Activated T-cell treated with anti-CD3 and anti-CD28 coated beads, Interleukin-2, amount 50 U/mL, for 72 hours (primary cell): ENCODE measurements at places on chromosomes 2 and 18. TPM values are rescaled to one million over a fixed set of nuclear protein-coding genes. Genes with fewer than 3 reads are reported as not detected.

Gene PSMA8
- total RNA-seq, result 0.81 TPM

- DNase-seq, result peak; percentile 56
These were observed 535 bp downstream of the ATG4B start for GRCh38 chr2:241637795-241638660.

DNA sequence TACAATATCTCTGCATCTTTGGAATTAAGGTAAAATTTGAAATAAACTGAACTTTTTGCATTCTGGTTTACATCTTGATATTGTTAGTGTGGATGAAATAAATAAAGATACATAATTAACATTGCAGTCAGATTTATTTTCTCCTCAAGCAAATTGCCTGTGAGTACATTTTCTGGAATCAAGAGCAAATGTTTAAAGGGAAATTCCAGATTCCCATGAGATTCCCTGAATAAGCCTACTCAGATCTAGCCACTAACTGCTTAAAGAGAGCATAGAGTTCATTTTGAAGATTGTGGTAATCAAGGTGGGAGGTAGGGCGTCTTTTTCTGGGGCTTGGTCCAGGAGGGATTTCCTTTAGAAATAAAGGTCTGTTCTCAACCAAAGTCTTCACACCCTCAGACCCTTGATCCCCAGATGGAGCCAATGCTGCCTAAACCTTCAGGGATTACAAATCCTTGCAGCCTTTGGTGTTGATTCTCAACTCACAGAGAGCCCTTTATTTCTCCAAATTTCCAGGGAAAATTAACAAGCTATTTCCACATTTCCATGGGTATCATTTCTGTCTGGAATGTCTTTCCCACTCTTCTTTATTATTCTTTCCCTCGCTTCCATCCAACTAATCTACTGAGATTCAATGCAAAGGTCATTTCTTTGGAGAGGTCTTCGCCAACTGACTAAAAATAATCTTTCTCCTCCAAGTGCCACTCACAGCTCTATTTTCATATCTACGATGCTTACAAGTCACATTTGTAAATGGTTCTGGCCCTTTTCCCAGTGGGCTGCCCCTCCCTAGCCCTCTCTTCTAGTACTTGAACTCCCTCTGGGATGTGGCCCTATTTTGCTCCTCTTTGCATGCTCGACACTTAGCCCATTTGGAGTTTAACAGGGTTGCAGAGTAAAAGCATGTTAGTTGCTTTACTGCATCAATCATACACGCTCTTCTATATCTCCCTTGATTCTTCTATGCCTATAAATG is 79.8 kb upstream of the SPATS2L start:
- DNase-seq, result no peak

GRCh38 chr2:181602017-181602416 is 54.9 kb downstream of the CERKL start:
- DNase-seq, result no peak

- DNase-seq, result no peak
These were observed 68.3 kb upstream of the ZNF397 start for GRCh38 chr18:35172451-35173035.

GRCh38 chr2:24352664-24353063 is 7.7 kb downstream of the ITSN2 start:
- DNase-seq, result no peak

DNA sequence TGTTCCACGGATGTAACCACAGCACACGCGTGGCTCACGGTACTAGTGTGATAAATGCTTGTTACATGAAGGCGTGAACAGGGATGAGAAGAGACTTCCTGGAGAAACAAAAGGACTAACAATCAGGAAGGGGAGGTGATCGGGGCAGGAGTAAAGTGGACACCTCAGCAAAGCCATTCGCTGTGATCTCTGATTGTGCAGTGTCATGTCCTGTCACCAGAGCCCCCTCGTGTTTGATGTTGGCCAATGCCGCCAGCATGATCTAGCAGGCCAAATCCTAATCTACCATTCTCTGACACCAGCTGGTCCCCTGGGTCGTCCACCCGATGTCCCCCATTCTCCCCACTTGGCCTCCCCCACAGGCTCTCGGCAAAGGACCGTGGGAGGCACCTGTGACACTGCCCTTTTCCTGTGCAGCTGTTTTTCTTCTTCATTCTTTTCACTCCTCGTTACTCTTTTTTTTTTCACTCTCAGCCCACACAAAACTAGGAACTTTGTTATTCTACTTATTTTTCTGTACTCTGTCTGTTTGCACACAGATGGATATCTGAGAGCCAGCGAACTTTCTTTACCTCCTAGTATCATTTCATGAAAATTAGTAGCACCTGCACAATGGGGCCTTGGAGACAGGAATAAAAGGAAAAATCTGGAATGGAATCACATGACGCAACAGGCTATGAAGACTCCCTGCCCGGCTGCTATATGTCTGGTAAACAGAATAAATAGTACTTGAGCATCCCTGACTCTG is 146.8 kb downstream of the TGIF1 start:
- DNase-seq, result peak; percentile 69

GRCh38 chr2:162579986-162580385 is 236.1 kb downstream of the GCA start:
- DNase-seq, result no peak
